ENCODE measurements at places on chromosomes 5 and 9.

DNA sequence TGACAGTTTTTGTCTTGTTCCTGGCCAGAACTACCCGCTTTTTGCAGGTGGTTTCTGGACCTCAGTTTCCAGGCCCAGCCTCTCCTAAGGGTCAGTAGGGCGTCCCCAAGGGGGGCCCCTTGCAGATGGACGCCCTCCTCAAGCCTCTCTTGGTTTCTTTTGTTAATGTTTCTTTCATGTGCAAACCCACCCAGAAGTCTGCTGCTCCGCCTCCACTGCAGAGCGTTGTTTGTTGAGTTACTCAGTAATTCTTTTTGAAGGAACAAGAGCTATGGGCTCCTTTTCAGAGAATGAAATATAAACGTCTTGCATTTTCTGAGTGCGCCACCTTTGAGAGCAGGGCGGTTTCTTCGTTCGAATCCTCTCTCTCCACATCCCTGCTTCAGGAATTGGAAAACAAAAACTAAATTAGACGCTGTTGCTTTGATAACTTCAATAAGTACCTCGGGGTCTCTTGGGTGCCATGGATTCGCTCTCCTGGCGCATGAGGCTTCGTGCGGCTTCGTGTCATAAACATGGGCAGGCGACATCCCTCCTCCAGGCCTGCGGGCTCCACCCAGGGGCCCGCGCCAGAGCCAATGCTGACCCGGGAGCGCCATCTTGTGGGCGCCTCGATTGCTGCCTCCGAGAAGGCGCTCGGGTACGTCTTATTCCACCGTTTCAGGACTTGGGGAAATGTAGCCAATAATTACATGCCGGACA lies 38.3 kb upstream of the CKMT2 start:
- peak; percentile 73 for DNase-seq

DNA sequence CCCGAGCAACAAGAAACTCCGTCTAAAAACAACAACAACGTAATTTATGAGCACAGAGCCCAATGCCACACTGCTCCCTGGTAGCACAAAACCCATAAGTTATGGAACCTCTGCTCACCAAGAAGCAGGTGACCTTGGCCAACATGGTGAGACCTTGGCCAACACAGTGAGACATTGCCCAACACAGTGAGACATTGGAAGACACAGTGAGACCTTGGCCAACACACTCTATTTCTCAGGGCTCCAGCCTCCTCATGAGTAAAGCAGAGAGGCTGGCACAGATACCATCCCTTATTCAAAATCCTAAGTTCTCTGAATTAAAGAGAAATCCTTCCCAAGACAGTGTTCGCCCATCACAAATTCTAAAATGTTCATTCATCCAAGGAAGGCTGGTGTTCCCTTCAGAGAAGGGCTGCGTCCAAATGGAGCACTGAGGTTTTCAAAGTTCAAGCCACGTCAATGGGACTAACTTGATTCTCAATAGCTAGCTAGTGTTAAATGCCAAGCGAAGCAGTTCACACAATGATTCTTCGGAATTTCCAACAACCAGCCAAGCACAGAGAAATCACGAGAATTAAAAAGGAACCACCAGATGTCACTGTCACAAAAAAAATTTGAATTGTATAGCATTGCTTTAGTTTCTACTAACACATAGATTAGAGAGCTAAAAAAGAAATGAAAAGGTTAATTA lies 29.5 kb downstream of the TTC39B start:
- no peak for DNase-seq

DNA sequence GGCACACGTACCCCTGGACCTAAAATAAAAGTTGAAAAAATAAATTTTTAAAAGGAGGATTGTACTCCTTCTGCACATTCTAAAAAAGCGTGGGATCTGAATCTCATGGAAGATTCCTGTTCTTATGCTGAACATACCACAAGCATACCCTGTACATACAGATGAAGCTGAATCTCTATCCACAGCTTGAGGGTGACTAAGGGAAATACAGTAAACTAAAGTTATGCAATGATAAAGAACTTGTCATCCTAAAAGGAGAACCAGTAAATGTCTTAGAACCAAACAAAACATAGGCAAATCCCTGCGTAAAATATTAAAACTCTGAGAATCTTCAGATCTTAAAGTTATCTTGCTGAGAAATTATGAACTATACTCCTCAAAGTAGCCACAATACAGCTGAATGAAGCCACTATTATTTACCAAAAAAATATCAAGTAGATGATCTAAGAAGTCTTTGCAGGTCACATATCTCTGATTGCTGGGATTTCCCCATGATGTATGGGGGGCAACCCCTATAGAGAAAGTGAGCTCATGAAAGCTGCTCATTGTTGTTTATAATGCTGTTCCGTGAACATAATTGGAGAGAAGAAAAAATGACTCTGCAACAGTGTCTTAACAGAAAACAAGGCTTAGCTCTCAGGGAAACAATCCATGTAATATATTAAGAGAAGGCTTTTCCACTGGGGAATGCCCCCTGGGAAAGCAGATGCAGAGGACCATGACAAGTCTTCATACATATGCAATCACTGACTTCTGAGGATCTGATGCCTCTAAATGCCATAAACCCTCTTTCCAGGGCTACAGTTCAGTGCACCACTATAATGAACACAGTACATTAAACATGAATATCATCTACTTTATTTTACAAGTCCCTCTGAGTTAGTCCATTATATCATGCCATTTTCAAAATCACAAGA lies 210.1 kb downstream of the EPB41L4A start:
- no peak for DNase-seq

DNA sequence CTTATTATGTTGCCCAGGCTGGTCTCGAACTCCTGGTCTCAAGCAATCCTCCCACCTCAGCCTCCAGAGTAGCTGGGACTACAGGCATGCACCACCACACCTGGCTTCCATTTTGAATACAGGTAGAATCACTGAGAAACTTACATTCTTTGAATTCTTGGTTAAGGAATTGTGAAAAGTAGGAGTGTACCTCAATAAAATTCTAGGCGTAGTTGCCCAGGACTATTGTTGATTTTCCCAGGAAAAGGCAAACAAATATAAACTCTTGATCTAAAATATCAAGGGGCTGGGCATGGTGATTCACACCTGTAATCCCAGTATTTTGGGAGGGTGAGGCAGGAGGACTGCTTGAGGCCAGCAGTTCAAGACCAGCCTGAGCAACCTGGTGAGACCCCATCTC lies 16.8 kb upstream of the DMXL1 start:
- DNase-seq = no peak

DNA sequence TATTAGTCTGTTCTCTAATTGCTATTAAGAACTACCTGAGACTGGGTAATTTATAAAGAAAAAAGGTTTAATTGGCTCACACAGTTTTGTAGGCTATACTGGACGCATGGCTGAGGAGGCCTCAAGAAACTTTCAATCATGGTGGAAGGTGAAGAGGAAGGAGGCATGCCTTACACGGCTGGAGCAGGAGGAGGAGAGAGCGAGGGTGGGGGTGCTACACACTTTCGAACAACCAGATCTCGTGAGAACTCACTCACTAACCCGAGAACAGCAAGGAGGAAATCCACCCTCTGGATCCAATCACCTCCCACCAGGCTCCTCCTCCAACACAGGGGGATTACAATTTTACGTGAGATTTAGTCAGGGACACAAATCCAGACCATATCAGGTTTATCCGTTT lies 90.0 kb downstream of the RMI1 start:
- DNase-seq = no peak

GRCh38 chr9:17994695-17995425 lies 416.0 kb downstream of the SH3GL2 start:
- no peak for DNase-seq

DNA sequence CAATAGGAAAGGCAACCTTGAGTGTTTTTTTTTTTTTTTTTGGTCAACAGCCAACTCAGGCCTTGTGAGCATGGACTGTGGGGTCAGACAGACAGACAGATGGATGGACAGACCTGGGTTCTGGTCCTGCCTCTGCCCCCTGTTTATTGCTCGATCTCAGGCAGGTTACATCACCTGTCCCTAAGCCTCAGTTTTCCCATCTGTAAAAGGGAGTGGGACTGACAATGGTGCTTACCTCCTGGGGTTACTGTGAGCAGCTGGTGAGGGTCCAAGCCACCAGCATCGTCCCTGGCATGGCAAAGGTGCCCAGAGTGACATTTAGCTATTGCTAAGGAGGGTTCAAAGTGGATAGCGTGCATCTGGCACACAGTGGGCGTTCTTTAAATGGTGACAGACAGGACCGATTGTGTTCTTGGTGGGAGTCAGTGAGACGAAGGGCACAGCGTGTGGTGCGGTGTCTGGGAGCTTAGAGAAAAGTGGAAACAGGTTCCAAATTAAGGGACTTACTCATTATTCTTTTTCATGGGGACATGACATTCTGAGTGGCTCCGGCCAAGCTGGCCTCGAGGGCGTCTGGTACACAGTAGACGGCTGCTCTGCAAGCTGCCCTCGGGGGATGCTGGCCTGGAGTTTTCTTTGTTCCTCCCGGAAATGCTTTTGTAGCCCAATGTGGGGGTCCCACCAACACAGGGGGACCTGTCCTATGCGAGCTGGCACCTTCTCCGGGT lies 72.1 kb downstream of the COL27A1 start:
- DNase-seq = no peak

DNA sequence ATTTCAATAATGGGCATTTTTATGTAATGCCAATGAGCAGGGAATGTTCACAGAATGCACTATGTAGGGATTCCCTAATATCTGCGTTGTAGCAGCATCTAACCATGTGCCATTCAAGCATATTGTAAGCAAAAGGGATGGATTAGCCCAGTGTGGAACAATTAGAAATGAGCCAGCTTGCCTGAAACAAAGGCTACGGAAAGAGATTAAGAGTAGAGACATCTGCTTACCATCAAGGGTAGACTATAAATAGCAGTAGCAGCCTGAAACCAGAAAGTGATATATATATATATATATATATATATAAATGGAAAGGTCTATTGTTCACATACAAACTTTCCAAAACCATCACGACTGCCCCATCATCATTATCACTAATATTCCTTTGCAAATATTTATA lies 31.9 kb upstream of the CEP120 start:
- DNase-seq = no peak

- no peak for DNase-seq
These were observed 511.7 kb downstream of the AGTPBP1 start for GRCh38 chr9:85230081-85230480.

DNA sequence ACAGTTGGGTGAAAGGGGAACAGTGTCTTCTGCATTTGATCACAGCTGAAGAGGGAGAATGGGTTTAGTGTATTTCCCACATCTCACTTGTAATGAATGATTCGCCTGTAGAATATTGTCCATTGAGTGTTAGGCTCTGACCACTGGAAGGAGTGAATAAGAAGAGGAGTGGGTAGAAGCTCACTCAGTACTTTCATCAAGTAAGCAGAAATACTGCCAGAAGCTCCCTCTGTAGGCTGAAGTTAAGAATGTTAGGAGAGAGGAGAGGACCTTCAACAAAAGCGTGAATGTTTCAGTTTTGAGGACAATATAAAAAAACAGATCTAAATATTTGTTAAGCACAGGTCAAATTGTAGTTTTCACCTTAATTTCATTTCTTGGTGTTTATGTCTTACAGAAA lies 27.5 kb downstream of the FSD1L start:
- no peak for DNase-seq

DNA sequence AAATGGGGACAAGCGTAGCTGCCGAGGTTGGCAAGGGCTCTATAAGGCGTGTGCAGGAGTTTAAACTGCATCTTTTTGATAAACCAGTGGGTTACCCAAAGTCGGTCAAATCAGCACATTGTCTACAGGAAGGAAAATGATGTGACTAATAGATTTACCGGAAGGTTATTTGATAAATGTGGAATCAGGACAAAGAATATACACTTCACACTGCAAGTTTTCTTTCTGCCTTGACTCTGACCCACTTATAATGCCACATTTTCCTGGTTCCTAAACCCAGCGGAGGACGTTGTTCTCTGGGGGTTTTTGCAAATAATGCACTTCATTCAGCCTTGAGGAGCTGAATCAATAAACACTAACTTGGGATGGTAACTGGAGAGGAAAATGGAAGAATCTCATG lies 76.8 kb downstream of the TTLL11 start:
- DNase-seq = no peak

GRCh38 chr5:7586480-7586879 lies 190.5 kb downstream of the ADCY2 start:
- DNase-seq = no peak

- DNase-seq = no peak
These were observed 77.6 kb upstream of the SAP30L start for GRCh38 chr5:154368041-154368800.

DNA sequence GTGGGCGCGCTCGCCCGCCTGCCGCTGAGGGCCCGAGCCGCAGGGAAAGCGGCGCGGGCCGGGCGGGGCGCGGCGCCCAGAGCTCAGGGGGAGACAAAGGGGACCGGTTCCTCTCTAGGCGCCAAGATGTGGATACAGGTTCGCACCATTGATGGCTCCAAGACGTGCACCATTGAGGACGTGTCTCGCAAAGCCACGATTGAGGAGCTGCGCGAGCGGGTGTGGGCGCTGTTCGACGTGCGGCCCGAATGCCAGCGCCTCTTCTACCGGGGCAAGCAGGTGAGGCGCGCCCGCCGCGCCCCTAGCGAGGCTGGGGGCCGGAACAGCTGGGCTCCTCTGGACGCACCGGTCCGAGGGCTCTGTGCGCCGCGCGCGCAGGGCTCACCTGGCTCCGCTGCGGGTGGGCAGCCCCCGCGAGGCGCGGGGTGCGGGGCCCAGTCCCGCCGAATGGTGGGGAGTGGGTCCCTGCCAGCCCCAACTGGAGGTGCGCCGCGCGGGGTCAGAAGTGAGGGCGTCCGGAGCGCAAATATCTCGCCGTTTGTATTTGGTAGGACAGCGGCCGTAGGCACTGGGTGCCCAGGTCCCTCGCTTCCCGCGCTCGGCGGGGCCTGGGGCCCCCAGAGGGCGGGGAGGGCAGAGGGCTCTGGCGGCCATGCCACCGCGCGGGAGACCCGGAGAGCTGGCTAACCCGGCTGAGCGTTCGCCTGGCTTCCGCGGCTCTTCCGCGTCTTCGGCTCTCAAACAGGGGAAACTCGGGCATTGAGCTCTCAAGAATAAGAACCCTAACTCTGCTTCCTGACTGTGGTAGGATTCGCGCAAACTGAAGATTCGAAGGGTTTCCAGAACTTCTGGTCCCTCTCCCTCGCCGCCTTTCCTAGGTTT lies 607 bp downstream of the UHRF2 start:
- peak; percentile 59 for DNase-seq

DNA sequence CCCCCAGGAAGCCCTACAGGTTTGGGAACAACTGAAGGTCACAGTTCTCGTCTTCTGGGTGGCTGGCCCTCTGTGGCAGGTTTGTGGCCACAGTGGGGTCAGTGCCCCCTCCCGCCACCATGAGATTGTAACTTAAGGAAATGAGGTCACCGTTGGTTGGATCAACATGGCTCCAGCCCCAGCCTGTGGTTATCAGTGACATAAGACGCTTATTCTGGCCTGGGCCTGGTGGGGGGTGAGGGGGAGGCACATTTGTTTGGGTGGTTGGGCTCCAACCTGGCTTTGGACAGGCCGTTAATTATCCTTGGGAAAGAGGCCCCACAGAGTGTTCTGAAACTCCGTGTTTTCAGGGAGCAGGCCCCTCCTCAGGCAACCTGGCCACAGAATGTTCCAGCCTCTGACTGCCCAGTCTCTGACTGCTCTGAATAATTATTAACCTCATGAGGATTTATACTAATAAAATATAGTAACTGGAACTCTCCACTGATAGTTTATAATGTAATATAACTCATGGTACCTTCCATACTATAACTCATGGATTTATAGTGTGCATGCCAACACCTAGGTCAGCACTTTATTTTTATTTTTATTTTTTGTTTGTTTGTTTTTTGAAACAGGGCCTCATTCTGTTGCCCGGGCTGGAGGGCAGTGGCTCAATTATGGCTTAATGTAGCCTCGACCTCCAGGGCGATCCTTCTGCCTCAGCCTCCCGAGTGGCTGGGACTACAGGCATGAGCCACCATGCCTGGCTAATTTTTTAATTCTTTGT lies 58.0 kb upstream of the RPL26L1 start:
- no peak for DNase-seq

Data from activated naive CD4-positive, alpha-beta T cell (primary cell).